ENCODE measurements at places on chromosomes 5 and 9.

GRCh38 chr5:170693701-170694100 is 89.8 kb upstream of the GABRP start:
- no peak for DNase-seq

- DNase-seq: no peak
These were observed 43.2 kb downstream of the SKIC3 start for GRCh38 chr5:95511606-95512005.

GRCh38 chr5:170150713-170151096 is 45.0 kb downstream of the FOXI1 start:
- no peak for DNase-seq

GRCh38 chr9:136981588-136982231 is 1.1 kb upstream of the LCNL1 start:
- no peak for DNase-seq

DNA sequence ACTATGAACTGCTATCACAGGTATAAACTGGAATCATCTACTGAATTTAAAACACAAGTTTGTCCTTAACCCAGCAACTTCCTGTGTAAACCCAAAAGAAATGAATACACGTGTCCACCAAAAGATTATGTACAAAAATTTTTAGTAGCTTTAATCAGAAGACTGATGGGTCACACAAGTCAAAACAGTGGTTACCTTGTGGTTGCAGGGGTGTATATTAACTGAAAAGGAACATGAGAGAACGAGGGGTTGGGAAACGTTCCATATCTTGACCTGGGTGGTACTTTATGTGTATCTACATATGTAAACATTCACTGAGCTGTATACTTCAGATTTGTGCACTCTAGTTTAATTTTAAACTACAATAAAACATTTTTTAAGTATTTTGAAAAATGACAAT is 18.6 kb downstream of the ZDHHC21 start:
- DNase-seq: no peak

GRCh38 chr5:89421035-89421434 is 538.1 kb upstream of the MEF2C start:
- DNase-seq: no peak

DNA sequence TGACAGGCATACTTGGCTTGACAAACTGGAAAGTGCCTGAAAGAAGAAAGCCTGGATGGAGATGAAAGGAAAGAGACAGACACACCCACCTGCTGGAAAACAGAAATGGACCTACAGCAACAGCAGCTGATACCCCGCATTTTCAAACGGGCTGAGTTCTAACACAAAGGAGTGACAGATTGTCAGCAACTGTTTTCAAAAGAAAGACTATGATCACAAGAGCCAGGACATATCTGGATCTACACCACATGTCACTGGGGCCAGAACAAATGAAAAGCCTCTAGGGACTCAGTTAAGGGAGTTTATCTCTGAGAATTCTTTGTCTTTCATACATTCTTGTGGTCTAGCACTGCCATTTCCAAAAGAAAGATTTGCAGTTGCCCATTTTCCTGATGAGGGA is 24.1 kb upstream of the FST start:
- DNase-seq: no peak

DNA sequence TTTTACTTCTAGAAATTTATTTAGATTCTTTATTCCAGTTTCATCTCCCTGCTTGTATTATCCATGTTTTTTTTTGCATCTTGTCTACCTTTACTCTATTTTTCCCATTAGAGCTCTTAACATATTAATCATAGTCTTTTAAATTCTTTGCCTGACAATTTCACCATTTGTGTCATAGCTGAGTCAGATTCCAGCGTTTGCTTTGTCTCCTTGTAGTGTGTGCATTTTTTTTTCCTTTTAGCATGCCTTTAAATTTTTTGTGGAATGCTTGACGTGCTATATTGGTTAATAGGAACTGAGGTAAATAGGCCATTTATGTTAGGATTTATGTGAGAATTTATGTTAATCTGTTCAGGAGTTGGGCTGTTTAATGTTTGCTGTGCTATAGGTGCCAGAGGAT is 41.8 kb upstream of the NFIL3 start:
- DNase-seq: no peak

GRCh38 chr9:6230037-6230780 is 14.6 kb downstream of the IL33 start:
- no peak for DNase-seq

DNA sequence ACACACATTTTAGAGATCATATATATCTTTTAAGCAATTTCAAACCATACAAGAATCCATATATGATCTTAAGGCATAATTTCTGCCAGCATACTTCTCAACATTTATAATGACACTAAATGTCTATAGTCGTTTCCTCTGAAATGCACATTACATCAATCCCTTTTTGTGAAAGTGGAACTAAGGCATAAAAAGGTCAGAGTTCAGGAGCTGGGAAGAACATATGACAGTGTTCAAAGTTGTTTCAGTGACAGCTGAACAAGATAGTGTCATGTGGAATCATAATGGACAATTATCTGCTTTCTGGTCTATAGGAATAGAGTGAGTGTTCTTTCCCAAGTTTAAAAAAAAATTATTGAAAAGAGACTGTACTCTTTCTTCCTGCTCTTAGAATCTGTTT is 2.4 kb upstream of the MOB3B start:
- DNase-seq: no peak

- no peak for DNase-seq
These were observed 1489.8 kb upstream of the C9orf72 start for GRCh38 chr9:29063031-29063430.

GRCh38 chr9:121567500-121568342 is 68.1 kb upstream of the GGTA1 start:
- DNase-seq: no peak

DNA sequence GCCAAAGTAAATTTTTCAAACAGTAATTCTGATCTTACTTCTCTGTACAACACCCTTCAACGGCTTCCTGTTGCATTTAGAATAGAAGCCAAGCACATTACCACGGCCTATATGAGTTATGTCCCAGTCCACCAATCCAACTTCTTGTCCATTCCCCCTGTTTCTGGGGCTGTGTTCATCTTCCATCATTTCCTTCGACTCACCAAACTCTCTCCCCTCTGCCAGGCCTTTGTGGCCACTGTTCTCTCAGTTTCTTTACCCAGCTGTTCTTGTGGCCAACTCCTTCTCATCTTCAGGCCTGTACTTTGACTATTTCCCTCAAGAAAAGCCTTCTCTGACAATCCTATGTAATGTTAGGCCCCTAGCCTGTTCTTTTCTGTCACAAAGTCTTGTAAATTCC is 259.4 kb upstream of the EFNA5 start:
- no peak for DNase-seq

DNA sequence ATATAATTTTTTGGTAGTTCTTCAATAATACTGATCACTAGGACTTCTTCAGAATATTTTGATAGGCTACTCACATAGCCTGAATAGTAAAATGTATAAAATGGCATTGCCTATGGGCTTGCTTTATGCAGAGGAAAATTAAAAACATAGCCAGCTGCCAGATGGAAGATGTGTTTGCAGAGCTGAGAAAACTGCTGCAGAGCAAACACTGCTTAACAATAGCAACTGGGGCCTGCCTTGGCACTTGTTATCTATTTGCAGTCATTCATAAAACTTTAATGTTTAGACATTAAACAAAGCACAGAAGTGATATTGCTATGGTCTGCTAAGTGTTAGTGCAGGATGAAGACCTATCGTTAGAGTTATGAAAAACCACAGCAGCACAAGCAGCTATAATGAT is 151.5 kb upstream of the SMC2 start:
- no peak for DNase-seq

DNA sequence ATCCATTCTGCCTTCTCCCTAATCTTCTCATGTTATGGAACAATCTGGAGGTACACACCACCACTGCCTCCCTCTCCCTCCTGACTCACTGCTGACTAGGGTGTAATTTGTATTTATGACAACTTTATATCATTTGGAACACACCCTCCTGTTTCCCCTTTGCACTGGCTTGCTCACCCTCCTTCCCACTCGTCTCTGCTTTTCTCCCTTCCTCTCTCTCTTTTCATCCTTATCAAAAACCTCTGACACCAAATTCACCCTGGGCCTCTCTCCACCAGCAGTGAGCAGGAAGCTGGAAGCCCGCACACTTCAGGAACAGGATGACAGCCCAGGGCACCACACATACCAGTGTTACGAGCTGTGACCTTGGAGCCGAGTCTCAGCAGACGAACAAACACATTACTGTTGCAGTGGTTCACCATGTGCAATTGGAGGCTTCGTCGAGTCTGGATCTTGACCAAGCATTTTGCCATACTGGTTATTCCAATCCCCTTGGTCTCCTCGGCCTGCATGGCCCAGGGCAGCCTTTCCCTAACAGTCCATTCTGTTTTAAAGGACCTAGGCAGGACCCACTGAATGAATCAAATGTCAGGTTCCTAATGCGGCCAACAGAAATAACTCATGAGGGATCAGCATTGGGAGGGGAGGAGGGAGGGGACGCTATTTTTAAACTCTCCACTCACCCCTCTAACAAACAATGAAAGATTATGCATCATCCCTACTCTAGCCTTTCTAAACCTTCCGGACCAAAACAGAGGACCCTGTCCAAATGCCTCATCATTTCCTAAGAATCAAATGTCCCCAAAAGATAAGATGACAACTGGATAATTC is 203.9 kb upstream of the RASEF start:
- no peak for DNase-seq

GRCh38 chr5:128081111-128081851 is 2.3 kb upstream of the SLC12A2 start:
- DNase-seq: no peak

GRCh38 chr5:148831590-148832565 is 5.5 kb downstream of the ADRB2 start:
- DNase-seq: no peak

GRCh38 chr9:102779356-102779755 is 215.8 kb upstream of the CYLC2 start:
- no peak for DNase-seq

DNA sequence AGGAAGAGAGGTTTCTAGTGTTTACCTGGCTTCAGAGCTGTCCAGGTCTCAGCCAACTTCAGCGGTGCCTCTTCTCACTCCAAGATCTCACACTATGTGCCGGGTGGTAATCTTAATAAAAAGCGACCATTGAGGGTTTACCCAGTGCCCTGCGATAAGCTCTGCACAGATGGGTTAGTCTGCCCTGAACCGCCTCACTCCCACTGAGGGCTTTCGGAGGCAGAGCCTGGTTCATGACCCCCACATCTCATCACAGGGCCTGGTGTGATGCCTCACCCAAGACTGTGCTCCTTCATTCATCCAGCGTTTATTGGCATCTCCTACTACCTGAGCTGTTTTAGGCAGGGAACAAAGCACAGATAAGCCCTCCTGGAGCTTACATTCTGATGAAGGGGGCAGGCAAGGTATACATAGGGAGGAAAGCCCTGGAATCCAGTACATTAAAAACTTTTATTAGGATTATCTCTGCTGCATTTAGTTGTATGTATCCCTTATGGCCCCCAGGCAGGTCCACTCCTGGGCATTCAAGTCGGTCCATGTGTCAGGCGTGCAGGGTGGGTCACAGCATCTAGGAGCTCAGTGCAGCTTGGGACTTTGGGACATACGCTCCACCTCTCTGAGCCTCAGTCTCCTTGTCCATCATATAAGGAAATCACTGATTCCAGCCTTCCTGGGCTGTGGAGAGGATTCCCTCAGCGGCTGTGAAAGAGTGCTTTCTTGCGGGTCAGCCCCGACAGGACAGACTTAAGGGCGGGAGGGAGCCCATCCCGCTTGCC is 613 bp upstream of the COL15A1 start:
- DNase-seq: no peak

DNA sequence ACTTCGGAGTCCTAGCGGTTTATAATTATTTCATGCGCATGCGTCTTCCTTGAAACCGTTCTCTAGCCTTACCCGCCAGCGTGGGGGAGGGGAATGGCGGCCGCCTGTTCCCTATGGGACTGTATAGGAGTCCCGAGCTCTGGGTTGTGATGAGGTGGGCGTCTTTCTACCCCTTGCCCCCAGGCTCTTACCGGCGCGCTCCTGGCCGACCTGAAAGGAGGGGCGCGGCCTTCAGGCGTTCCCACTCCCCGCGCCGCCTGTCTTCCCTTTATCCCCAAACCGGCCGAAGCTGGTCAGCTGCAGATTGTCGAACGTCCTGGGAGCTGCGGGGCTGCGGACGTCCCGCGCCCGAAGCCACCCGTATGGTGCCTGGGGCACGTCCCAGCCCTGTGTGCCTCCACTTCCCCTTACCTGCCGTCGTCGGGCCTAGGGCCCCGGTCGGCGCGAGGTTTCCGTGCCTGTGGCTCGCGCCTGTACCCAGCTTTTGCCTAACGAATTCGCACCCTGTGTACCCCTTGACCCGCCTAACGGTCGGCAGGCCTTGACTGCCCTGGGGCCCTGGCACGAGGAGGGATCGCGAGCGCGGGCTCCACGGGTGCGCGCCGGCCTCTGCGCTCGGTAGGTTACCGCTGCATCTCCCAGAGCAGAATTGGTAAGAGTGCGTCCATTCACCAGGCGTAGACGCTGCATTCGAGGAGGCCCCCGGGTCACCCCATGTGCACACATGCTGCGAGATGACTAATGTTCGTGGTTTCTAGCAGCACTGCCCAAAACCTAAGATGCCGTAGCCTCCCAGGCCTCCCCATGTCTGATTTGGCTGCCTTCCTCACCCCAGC is 653 bp upstream of the HNRNPH1 start:
- DNase-seq: no peak

GRCh38 chr9:96034553-96035122 is 159.1 kb downstream of the ERCC6L2 start:
- no peak for DNase-seq

DNA sequence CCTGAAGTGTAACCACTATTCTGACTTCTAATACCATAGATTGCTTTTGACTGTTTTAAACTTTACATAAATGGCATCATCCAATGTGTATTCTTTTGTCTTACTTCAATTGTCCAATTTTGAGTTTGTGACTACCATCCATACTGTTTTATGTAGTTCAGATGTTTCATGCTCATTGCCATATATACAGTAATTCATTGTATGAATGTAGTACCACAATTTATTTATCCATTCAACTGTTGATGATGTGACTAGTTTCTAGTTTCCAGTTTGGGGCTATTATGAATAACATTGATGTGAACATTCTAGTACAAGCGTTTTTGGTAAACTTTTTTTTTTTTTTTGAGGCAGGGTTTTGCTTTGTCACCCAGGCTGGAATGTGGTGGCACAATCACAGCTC is 55.1 kb downstream of the HMGCS1 start:
- DNase-seq: no peak

DNA sequence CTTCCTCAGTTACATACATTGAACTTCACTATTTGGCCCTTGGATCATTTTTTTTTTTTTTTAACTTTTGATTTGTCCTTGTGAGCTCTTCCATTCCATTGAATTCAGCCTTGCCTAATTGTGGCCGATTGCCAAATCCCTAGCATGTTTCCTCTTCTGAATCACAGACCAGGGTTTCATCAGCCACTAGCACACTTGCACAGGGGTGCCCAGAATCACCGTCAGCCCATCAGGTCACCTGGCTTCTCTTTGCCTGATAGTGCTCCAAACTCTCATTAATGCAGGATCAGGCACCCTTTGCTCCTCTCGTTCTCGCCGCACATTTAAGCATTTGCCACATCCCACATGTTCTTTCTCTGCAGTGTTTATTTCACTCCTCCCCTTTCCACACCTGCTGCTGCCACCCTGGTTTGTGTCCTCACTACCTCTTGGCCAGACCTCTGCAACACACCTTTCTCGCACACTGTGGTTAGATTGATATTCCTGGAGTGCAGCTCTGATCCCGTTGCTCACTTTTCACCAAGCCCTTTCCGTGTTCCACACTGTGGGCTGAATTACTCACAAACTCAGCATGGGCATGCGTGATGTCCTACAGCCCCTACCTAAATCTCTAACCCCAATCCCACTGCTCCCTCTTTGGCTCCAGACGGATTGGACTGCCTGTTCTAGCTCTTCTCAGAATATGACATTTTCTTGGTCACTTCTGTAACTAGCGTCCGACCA is 9.8 kb downstream of the PIK3R1 start:
- DNase-seq: no peak

GRCh38 chr9:127711831-127712274 is 3.6 kb downstream of the PTRH1 start:
- no peak for DNase-seq

All from esophagus squamous epithelium (tissue), 5 donors.